ENCODE measurements at places on chromosomes 12 and 14.

- no peak for DNase-seq
Observed at GRCh38 chr12:121166356-121166755, 33.7 kb downstream of the P2RX7 start.

DNA sequence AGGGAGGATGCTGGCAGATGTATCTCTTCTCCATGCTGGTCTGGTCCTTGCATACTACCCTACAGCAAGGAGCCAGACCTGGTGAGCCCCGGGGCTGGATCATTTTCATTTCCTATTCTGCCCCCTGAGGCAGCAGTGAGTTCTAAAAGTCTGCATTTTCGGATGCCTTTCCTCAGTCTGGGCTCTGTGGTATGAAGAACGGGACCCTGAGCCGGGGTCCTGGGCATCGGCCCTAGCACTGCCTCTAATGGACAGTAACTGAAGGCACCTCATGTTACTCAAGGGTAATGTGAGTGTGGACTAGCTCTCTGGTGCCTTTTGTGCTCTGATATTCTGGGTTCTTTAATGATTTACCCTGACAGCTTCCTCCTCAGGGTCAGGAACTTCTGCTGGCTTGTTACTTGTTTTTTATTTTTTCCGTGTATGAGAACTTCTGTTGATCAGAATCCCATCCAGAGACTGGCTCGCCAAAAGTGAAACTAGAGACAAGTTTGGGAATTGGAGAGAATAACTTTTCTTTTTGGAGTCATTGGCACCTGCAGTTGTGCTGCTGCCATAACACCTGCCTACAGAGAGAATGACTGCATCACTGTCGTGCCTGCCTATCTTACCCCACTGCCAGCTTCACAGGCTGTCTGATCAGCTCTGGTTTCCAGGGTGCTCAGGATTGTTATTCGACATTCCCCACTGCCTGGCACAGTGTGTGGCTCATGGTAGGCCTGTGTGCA lies 62.3 kb downstream of the SUSD6 start:
- DNase-seq: no peak

DNA sequence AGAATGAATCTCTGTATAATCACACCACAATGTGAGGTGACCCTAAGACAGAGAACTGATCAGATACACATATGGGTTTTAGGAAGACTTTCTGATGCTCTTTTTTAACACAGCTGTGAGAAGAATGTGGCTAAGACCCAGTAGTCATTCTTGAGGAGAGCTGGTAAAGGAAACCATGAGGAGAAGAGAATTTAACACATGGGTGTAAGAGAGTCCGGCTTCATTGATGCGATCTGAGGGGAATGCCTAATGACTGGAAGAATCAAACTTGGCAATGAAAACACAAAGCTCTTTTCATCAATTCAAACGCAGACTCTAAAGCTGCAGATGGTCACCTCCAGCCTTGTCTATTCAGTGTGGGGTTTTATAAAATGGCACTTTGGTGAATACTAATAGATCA lies 79.3 kb downstream of the FOXA1 start:
- DNase-seq: no peak

GRCh38 chr12:108367436-108367835 lies 28.3 kb upstream of the CMKLR1 start:
- DNase-seq: no peak

- DNase-seq: no peak
Observed at GRCh38 chr12:55687746-55688145, 20.0 kb downstream of the ITGA7 start.

- DNase-seq: no peak
Observed at GRCh38 chr14:20438664-20439063, 2.7 kb upstream of the KLHL33 start.
